ENCODE measurements at places on chromosomes 5 and 9.

DNA sequence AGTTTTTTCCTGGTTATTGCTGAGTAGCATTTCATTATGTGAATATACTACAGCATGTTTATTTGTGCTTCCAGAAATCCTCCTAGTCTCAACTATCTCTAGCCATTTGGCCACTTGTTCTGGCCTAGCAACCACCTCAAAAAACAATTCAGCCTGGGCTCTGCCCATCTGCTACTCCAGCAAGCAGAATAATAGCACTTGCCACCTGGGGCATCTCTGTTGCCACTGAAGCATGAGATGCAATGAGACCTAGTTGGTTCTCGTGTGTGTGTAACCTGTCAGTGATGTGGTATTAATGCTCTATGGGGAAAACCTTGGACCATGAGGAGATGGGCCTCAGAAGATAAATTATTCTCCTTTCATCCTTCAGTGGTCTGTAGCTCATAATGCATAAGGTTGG, 129.5 kb downstream of the RNF180 start:
- no peak for DNase-seq

- no peak for DNase-seq
Observed at GRCh38 chr5:6454628-6455053, 6.0 kb downstream of the UBE2QL1 start.

- no peak for DNase-seq
Observed at GRCh38 chr5:96879665-96880064, 3.4 kb downstream of the ERAP2 start.

- no peak for DNase-seq
Observed at GRCh38 chr9:131690941-131691573, 48.8 kb downstream of the RAPGEF1 start.

DNA sequence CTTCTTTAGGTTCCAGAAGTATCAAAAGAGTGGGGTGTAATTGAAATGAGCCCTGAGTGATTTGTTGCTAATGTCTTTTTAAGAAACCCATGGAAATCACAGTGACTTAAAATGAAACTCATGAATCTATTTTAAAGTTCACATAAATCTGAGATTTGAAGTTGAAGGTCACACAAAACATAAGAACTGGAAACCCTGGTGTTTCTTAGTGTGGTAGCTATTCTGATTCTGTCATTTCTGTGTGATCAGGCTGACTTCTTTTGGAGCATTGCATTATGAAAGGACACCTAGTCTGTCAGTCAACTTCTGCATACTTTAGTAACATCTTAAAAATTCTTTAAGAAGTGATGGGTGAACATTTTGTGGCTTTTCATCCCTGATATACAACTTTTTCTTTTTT, 448.8 kb downstream of the TLE4 start:
- no peak for DNase-seq

All from activated CD4-positive, alpha-beta memory T cell treated with anti-CD3 and anti-CD28 coated beads for 36 hours (primary cell).